GM23338 (cell line): ENCODE measurements at places on chromosomes 3 and 15. TPM values are rescaled to one million over a fixed set of nuclear protein-coding genes. Genes with fewer than 3 reads are reported as not detected.

- DNase-seq = no peak
These were observed 9.2 kb downstream of the ERC2 start for GRCh38 chr3:56459104-56459496.

DNA sequence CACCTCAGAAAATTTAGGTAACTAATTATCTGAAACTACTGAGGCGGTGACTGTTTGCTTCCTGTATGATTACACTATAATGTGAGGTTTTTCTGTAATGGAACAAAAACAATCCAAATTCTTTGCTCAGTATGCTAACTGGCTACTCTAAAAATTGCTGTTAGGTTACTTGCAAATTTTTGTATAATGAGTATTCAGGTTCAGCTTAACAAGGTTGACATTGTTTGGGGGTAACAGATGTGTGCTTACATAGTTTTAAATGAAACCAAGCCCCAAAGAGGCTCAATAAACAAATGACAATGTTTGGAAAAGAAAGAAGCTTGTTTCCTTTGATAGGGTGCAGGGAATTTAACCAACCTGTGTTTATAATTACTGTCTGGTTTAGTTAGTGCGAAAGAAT, 414.5 kb upstream of the MDFIC2 start:
- no peak for DNase-seq

Gene GOLGA6L9
- polyA plus RNA-seq = 9.6 and 11.0 TPM in 2 replicates

Gene LRRC28
- 12.2 and 12.9 TPM in 2 replicates for polyA plus RNA-seq

- no peak for DNase-seq
These were observed 124.6 kb downstream of the TNIK start for GRCh38 chr3:171335559-171335958.

Gene CD96
- polyA plus RNA-seq = 0.09 and 0.91 TPM in 2 replicates

Gene LDHAL6B
- polyA plus RNA-seq = not detected in 2 replicates

- no peak for DNase-seq
These were observed 24.3 kb downstream of the CLDN11 start for GRCh38 chr3:170442947-170443346.

Gene TJP1
- polyA plus RNA-seq = 69.8 and 76.2 TPM in 2 replicates

Gene TUSC2
- polyA plus RNA-seq = 71.0 and 81.5 TPM in 2 replicates

GRCh38 chr3:155744626-155745324, at the start of gene PLCH1:
Gene PLCH1 (minus strand): TSS chr3:155745071. CDS start chr3:155704224, 40,847 bp downstream.
- DNase-seq = peak; percentile 97

DNA sequence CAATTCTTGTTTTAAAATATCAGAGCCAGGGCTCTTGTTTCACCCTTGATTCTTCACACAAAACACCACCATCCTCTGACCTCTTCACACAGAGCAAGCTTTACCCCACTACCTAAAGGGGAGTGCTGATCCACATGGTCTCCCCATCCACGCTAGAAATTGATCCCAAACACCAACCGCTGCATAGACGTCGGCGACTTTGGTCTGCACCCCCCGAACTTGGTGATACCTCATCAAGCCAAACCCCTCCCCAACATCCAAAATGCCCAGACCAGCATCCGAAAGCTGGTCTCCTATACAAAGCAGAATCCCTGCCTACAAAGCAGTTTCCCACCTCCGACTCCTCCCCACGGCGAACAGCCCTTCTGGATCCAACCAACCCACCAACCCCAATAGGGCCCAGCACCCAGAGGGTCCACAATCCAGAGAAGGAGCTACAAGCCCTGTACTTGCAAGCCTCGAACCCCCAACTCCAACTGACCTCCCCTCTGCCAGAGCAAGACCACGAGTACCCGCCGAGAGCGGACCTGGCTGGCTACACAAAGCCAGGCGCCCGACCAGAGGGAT, 25.8 kb upstream of the MTHFS start:
- peak; percentile 77 for DNase-seq

- no peak for DNase-seq
These were observed 173.2 kb downstream of the CHDH start for GRCh38 chr3:53672981-53673380.

DNA sequence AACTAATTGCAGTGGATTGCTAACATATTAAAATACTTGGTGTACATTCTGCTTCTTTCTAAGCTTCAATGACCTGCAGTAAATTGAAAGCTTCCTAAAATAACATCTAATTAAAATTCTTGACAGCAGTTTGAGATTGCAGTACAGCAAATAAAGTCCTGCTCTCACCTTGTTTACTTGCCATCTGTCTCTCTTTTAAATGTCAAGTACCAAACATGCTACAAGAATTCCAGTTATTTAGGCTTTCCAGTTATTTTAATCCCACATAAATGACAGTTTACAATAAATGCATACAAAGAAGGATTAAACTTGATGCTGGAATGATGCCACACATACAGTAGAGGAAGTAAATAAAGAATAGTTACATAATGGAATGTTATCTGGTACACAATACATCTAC, 33.2 kb downstream of the CBLB start:
- DNase-seq = no peak

Gene TLR9
- polyA plus RNA-seq = not detected in 2 replicates

Gene UBE3A
- 145 and 150 TPM in 2 replicates for polyA plus RNA-seq

- DNase-seq = no peak
These were observed 107.3 kb upstream of the PRR20G start for GRCh38 chr3:127394984-127395662.

Gene AMOTL2
- polyA plus RNA-seq = 17.4 and 17.9 TPM in 2 replicates

Gene DISP2
- 2.2 and 2.5 TPM in 2 replicates for polyA plus RNA-seq

Gene SLC6A20
- polyA plus RNA-seq = 0.05 TPM in 1 of 2 replicates, not detected in the other

Gene TGM4
- polyA plus RNA-seq = not detected in 2 replicates

GRCh38 chr15:34043813-34044212, 4.8 kb upstream of the AVEN start:
- DNase-seq = no peak

Gene CTXN2
- 0.10 TPM in 1 of 2 replicates, not detected in the other for polyA plus RNA-seq

- DNase-seq = no peak
These were observed 252.2 kb upstream of the TBL1XR1 start for GRCh38 chr3:177449360-177450006.

Gene EIF1B
- polyA plus RNA-seq = 205 and 229 TPM in 2 replicates

Gene RAB8B
- 23.2 and 23.5 TPM in 2 replicates for polyA plus RNA-seq

- no peak for DNase-seq
These were observed 784.0 kb downstream of the ZPLD1 start for GRCh38 chr3:103218793-103219192.
